DND-41 (cell line): ENCODE measurements at places on chromosomes 12 and 14.

GRCh38 chr12:92529944-92530343 lies 172.8 kb upstream of the PLEKHG7 start:
- no peak for DNase-seq

- DNase-seq = no peak
Observed at GRCh38 chr12:32476446-32476845, 77.1 kb downstream of the FGD4 start.

DNA sequence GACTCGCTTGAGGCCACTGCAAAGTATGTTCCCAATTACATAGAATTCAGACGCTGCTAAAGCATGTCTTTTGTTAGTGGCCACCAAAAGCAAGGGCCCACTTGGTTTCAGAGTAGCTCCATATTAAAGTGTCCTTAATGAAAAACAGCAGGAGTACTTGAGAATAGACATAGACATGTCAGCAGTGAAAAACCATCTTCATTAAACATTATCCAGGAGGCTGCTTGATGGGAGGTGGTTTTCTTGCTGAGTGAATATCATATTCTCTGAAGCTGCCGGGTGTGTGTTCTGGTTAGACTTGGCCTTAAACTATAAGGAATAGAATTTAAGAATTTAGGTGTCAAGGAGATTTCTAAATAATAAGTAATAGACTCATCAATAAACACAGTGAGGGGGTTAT lies 79.5 kb upstream of the CCDC198 start:
- DNase-seq = no peak

DNA sequence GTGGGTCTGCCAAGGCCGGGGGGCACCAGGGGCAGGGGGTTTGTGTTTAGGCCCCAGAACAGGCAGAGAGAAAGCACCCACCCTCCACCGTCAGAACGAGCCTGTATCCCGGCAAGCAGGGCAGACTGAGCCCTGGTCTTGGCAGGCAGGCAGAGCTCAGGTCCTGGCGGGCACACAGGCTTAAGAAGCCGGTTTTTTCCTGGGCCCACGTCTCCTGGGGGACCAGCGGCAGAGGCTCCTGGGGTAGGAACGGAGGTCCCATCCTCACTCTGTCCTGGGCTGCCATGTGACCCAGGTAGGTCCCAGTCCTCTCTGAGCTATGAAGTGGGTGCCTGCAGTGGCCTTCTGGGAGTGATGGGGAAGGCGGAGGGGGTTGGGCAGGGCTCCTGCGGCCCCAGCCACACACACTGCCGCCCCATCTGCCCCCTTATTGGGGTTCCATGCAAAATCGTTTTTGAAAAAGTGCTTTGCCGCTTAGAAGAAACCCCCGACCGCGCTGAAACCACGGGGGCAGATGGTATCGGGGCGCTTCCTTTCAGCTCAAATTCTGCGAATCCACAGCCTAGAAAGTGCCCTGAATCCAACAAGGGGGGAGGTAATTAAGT lies 24.2 kb downstream of the SH2B3 start:
- peak; percentile 56 for DNase-seq

DNA sequence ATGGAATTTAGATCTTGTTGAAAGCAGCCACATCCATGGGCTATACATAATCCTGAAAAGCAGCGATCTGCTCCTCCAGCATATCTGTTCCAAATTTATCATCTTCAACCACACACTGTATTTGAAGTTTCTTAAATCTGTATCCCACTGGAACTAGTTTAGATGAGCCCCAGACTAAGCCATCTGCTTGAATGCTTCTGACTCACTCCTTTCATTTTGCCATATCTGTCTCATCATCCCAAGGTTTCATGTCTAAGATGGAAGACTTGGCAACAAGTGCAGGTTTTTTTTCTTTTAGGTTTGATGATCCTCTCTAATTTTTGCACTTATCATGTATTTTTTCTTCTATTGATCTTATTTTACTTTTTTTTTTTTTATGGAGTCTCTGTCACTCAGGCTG lies 54.4 kb upstream of the TMEM263 start:
- DNase-seq = no peak

DNA sequence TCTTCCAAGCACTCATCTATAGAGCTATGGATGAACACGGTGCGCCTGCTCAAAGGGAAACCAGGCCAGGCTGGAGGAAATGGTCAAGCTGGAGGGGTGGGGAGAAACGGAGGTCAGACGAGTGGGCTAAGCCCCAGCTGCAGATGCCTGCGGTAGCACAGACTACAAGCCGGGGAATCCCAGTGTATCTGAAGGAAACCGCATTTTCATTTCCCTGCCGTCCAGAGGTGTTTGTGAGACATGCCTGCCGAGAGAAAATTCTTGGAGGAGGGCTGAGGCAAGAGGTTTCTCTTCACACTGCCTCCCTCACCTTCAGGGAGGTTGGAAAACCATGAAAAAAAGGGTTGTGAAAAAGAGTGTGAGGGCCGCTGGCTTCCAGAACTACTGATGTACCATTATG lies 102.0 kb upstream of the FOXN3 start:
- no peak for DNase-seq

GRCh38 chr12:47943623-47944340 lies 19.6 kb upstream of the TMEM106C start:
- DNase-seq = no peak

DNA sequence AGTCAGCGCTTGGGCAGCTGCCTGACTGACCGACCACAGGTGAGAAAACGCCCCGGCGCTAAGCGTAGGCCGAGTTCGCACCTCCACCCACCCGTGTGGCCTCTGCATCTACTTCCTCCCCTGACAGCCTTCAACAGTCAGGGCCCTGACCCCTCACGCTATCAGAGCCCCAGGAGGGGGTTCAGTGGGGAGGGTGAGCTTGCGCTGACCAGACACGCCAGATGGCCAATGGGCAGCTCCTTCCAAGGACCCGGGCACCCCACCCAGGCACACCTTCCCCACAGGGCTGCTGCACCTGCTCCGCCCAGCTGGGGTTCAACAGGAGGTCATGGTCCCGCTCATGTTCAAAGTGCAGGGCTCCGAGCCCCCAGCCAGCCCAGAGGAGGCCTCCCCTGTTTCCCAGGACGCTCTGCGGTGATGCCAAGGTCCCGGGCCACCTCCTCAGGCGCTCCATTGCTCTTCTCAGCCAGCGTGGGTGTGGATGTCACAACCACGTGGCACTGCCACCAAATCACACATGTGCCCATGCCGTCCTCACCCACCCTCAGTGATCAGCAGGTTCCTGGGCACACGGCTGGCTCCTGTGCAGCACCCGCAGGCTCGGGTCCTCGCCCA lies 48.7 kb upstream of the BCL11B start:
- DNase-seq = no peak

DNA sequence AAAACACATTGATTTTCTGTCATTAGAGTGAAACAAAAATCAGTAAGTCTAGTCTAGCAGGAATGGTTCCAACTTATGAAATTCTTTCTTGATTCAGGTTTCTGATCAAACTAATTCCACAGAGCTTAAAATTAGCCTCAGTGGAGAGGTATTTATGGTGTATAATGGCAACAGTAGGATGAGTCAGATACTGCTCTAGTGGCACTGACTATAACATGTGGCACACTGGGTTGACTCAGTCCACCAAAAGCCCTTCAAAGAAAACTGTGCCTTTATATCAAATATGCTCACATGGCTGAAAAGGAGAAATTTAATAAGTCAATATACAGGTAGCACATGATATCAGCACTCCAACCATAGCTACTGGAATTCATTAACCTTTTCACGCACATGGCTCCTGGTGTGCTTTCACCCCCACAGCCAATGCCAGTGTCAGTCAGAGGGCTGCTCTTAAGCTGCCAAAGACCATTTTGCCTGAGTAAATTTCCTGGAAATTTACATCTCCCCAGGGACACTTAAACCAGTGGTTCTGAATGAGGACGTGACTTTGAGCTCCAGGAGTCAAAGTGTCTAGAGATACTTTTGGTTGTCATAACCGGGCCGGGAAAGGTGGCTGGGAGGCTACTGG lies 21.7 kb upstream of the CATSPERB start:
- DNase-seq = no peak

DNA sequence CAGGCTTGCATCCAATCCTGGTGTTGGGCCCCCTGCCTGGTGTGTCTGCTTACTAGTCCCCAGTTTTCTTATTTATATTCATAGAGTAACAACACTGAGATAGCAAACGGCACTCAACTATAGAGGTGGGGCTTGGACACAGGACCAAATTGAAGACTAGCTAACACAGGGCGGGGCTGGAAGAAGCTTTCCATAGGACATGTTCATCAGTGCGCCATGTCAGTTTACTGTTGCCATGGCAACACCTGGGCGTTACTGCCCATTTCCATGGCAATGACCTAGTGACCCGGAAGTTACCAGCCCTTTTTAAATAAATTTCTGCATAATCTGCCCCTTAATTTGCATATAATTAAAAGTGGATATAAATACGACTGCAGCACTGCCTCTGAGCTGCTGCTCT lies 275.5 kb upstream of the TMEM132C start:
- DNase-seq = no peak

GRCh38 chr12:96902076-96902475 lies 5.0 kb upstream of the NEDD1 start:
- no peak for DNase-seq

- no peak for DNase-seq
Observed at GRCh38 chr12:106280106-106280505, 22.4 kb upstream of the TCP11L2 start.

GRCh38 chr12:130136509-130137039 lies 25.7 kb upstream of the FZD10 start:
- DNase-seq = no peak

- no peak for DNase-seq
Observed at GRCh38 chr14:87014856-87015255, 978.1 kb downstream of the GALC start.

DNA sequence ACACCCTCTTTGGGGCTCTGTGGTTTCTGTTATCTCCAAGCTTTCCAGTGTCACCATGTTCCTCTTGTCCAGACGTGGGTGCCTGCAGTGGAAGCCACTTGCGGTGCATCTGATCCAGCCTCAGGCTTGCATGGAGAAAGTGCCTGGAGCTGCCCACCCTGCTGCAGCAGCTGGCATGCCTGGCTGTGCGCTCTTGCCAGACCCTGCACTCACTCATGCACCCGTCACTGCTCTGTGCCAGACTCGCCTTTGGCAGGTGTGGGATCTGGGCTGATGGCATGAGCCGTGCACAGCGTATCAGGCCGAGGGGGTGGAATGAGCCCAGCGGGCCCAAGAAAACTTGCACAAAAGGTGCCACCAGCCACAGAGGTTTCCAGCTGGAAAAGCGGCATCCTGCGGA lies 105.1 kb downstream of the MNAT1 start:
- DNase-seq = no peak

DNA sequence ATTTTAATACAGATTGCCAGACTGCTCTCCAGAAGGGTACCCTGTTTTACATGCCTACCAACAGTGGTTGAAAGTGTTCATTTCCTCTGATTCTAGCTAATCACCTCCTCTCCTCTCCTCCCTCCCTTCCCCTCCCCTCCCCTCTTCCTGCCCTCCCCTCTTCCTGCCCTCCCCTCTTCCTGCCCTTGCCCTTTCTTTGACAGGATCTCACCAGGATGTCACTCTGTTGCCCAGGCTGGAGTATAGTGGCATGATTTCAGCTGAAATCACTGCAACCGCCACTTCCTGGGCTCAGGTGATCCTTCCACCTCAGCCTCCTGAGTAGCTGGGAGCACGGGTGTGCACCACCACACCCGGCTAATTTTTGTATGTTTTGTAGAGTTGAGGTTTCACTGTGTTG lies 24.7 kb downstream of the APAF1 start:
- DNase-seq = peak; percentile 33

- DNase-seq = no peak
Observed at GRCh38 chr12:7162691-7163114, 26.8 kb upstream of the PEX5 start.

GRCh38 chr12:51760231-51760630 lies 88.3 kb downstream of the FIGNL2 start:
- no peak for DNase-seq

DNA sequence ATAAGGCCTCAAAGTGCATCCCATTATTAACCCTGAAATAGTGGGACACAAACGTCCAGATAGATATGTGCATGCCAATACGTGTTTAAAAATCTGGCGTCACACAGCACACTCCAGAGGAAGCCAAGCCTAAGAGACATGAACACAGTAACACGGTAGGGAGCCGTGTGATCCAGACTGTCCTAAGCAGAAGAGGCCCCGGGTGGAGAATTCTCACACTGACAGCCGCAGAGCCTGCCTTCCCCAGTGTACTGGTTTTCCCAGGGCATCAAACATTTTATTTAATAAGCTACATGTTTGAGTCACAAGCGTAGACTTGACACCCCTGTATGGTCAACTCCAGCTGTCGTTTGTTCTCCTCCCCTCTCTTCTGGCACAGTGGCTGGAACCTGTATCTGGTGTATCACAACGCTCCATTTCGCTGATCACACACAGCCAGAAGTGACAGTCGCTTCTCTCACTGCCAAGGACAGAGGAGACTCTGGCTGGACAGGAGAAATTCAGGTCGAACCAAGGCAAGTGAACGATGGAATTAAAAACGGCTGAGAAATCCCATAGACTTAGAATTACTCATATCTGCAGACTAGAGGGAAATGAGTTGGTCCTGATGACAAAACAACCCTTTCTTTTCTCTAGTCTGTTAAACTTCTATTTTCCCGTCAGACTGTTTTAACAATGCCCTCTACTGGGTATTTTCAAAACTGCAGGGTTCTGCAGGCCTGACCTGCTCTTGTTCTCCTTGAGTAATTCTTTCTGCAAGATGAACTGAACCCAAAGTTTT lies 359.9 kb downstream of the RGS6 start:
- peak; percentile 31 for DNase-seq

DNA sequence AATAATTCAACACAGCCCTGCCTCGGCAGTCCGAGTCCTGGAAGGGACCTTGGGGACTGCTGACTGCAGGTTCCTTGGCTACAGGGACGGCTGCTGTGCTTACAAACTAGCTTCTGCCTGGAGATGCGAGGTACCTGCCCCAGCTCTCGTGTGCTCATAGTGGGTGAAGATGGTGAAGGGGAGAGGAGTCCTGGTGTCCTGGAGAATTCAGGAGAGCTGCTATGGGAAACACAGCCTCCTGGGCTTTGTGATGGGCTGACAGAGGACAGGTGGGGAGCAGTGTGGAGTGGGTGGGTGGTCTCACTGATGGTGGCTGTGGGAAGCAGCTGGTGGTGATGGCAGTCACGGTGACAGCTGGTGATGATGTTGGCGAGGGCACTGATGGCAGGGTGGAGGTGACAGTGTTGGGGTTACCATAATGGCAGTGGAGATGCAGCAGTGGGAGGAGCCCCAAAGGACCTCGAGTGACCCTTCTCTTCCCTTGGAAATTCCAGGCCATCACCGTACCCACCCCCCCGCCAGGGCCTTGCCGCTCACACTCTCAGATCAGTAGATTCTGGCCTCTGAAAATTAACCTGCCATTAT lies 32.8 kb downstream of the HVCN1 start:
- DNase-seq = no peak

DNA sequence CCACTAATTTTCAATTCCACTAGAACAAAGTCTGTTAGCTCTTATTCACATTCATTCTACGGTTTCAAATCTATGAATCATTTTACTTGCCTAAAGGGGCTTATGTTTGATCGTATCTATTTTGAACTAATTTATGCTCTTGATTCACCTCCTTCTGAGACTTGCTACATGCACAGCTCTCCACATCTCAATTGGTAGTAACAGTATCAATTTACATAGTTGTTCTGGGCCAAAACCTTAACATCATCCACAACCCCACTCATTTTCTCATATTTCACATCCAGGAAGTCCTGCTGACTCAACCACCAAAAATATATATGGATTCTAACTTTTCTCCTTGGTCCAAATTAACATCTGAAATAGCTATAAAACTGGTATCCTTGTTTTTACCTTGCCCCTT lies 208.6 kb downstream of the RASSF9 start:
- no peak for DNase-seq

- no peak for DNase-seq
Observed at GRCh38 chr12:108816652-108817335, 40.6 kb downstream of the SSH1 start.
